ENCODE measurements at places on chromosomes 1 and 21. TPM values are rescaled to one million over a fixed set of nuclear protein-coding genes. Genes with fewer than 3 reads are reported as not detected.

The SMIM1 gene
- total RNA-seq, result 6.5 TPM

The FCRL5 gene
- total RNA-seq, result not detected

The FCRL4 gene
- total RNA-seq, result not detected

The NR0B2 gene
- not detected for total RNA-seq

The RHD gene
- not detected for total RNA-seq

The FALEC gene
- not detected for total RNA-seq

The DISC1 gene
- total RNA-seq, result 15.1 TPM

The TEKT2 gene
- not detected for total RNA-seq

The ZNF362 gene
- 15.8 TPM for total RNA-seq

The C2CD4D gene
- 0.36 TPM for total RNA-seq

The SAMD13 gene
- 1.00 TPM for total RNA-seq
